Smooth muscle cell of trachea (primary cell): ENCODE measurements at places on chromosomes 3 and 15. TPM values are rescaled to one million over a fixed set of nuclear protein-coding genes. Genes with fewer than 3 reads are reported as not detected.

The USP50 gene
- 0.29 TPM in 1 of 2 replicates, not detected in the other for total RNA-seq

The TF gene
- total RNA-seq, result 0.17 TPM in 1 of 2 replicates, not detected in the other

The SLC51A gene
- total RNA-seq, result not detected in 2 replicates

The SPRED1 gene
- total RNA-seq, result 49.6 and 50.5 TPM in 2 replicates

The NDN gene
- 59.6 and 132 TPM in 2 replicates for total RNA-seq

The FRMD4B gene
- total RNA-seq, result under 0.01 and 6.0 TPM in 2 replicates

The TGM5 gene
- not detected in 2 replicates for total RNA-seq

The SLC12A8 gene
- 5.4 and 10.9 TPM in 2 replicates for total RNA-seq

The IL17RD gene
- 8.9 TPM in 2 replicates for total RNA-seq

The ST8SIA2 gene
- under 0.01 TPM in 1 of 2 replicates, not detected in the other for total RNA-seq

The NPHP3 gene
- total RNA-seq, result 25.0 and 44.1 TPM in 2 replicates

The C3orf52 gene
- 1.5 and 1.8 TPM in 2 replicates for total RNA-seq

The PLA2G4F gene
- under 0.01 TPM in 1 of 2 replicates, not detected in the other for total RNA-seq

The ADPGK gene
- total RNA-seq, result 61.2 and 74.8 TPM in 2 replicates
